ENCODE measurements at places on chromosomes 2 and 18.
A peak's percentile ranks its signal among the peaks of the same experiment; 100 is the strongest.

- DNase-seq = peak; percentile 94
Measured at GRCh38 chr2:238285653-238286082, 2.7 kb downstream of the PER2 start.

- no peak for DNase-seq
Measured at GRCh38 chr18:56286775-56287325, 351.5 kb downstream of the TXNL1 start.

DNA sequence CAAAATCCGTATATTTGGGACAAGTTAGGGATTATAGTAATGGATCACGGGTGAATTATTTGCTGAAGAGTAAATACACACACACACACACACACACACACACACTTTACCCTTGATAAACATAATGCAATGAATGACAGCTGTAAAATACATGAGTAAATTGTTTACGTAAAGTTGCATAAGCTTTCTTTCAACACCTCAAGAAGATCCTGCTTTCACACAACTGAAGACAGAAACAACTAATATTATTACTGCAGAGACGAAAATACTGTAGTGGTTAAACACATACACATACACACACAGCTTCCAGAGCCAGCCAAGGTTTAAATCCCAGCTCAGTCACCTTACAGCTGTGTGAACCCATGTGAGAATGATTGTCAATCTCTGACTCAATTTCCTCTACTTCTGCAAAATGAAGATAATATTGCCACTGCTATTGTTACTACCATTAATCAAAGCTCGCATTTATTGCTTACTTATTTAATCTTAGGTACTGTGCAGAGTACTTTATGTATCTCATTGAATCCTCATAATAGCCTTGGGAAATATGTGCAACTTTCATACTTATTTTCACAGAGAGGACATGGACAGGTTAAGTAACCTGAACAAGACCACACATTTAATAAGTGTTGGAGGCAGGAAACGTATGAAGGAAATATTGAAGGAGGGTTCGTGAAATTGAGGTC lies 50.6 kb upstream of the DOK6 start:
- no peak for DNase-seq

- DNase-seq = no peak
Measured at GRCh38 chr2:148926981-148927401, 52.0 kb downstream of the KIF5C start.

DNA sequence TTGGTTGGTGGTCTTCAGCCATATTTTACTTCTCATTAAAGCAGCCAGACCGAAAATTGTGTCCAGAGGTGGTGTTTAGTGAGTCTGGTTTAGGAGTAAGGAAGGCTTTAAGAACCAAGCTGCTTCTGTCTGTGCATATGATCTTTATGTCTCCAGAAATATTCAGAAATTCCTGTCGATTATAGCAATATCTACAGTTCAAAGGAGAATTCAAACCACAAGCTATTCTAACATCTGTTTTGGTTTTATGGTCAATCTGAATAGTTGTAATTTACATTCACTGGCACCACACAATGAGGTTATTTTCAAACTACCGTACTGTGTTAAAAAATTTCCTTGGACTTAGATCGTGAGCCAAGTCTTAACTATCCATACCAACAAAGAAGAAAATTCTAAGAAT lies 11.3 kb downstream of the UPP2 start:
- no peak for DNase-seq

DNA sequence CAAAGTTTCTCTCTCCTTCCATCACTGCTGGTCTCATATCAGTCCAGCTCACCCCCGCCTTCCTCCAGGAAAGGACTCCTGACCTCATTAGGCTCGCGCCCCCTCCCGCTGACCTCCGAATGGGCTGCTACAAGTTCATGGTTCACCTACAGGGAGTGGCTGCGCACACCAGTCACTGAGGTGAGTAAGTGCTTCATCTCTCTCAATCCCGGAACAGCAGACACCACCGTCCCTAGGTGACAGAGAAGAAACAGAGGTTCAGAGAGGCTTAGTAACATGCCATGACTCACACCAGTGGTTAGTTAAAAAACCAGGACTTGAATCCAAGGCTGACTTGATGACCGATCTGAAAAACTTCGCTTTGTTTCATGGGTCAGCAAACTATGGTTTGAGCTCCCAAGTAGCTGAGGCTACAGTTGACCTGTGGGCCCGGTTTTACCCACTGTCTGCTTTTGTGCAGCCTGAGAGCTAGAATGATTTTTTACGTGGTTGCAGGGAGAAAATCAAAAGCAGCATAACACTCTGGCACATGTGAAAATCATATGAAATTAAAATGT lies 42.0 kb downstream of the ZFP36L2 start:
- DNase-seq = no peak

GRCh38 chr18:9861933-9862332 lies 23.8 kb upstream of the TXNDC2 start:
- DNase-seq = no peak

GRCh38 chr18:8889489-8889888 lies 184.1 kb downstream of the MTCL1 start:
- DNase-seq = no peak

DNA sequence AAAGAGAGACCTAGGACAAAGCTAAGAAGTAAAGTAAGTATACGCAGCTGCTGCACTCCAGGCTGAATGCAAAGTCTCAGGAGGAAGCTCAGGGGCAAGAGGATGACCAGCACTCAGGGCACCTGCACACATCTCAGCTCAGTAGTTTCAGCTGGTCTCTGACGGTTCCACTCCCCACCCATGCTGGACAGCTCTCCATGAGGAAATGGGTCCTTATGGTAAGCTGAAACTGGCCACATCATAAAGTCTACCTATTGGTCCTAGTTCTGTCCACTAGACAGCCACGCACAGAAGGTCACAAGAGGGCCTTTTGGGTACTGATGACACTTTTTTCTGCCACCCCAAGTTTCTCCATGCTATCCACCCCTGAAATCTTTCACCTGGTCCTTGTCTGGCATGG lies 215.3 kb downstream of the TTC32 start:
- no peak for DNase-seq

- no peak for DNase-seq
Measured at GRCh38 chr2:192499476-192499875, 304.7 kb upstream of the TMEFF2 start.

DNA sequence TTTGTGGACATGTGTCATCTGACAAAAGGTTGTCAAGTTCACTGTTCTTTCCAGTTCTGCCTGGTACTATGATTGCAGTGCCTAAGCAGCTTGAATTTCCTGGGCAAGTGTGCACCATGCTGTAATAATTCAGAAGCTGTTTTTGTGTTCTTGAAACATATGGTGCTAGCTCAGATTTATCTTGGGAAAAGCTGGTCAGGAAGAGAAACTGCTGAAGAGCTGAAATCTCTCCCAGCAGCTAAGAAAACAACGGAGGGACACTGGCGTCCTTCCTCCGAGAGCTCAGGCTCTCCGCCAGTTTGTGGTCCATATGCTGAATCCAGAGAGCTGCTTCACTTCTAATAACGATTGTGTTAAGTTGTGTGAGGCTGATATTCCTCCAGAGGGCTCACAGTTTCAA lies 642.0 kb downstream of the DPP10 start:
- DNase-seq = no peak
